ENCODE measurements at places on chromosomes 6 and 20.

DNA sequence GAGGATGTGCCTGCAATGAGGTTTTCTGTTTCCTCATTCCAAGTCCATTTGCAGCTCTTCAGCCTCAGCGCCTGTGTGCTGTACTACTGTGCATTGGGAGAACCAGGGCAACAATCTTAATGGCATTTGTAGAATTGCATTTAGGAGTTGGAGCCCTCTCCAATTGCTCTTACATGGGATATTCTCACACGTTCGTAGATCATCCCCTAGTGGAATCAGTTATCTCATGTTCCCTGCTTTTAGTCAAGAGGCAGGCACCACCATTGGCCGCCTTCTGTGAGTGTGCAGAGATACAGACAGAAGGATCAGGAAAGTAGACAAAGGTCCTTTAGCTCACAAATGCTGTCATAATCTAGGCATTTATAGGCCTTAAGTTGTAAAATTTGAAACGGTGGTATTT lies 84.2 kb upstream of the RGS17 start:
- DNase-seq = no peak

- no peak for DNase-seq
Measured at GRCh38 chr6:16982807-16983206, 119.0 kb upstream of the STMND1 start.

GRCh38 chr20:9458138-9458796 lies 56.1 kb upstream of the LAMP5 start:
- DNase-seq = no peak

GRCh38 chr6:129749749-129750120 lies 39.8 kb upstream of the ARHGAP18 start:
- DNase-seq = no peak

GRCh38 chr6:114390176-114390575 lies 47.4 kb upstream of the HS3ST5 start:
- DNase-seq = no peak

- no peak for DNase-seq
Measured at GRCh38 chr6:56555438-56555872, 87.2 kb downstream of the DST start.

- no peak for DNase-seq
Measured at GRCh38 chr6:157879873-157880254, 56.8 kb downstream of the SNX9 start.

DNA sequence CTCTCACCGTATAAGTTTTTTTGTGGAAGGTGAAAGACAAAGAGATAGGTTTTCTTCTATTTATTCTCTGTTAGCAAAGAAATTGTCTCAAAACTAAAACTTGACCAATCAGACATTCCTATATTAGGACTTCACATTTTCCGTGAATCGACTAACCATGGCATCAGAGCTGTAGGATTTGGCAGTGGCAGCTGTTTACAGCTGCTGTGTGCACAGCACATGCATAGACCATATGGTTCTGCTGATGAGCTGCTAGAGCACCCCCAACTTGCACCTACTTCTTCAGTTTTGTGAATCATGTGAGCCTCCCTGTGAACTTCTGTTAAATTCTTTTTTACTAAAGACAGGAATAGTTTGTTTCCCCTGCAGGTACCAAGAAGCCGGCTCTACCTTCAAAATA lies 157.9 kb downstream of the RFX6 start:
- DNase-seq = no peak

GRCh38 chr6:10410207-10411050 lies 4.4 kb downstream of the TFAP2A start:
- DNase-seq = no peak

DNA sequence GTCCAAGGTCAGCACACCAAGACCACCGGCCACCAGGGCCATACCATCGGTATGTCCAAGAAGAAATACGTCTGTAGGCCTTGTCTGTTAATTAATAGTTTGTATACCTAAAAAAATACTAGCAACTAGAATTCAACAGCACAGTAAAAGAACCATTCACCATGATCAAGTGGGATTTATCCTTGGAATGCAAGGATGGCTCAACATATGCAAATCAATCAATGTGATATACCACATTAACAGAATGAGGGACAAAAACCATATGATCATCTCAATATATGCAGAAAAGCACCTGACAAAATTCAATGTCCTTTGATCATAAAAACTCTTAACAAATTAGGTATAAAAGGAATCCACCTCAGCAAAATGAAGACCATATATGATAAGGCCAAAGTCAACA lies 24.4 kb downstream of the RPP40 start:
- no peak for DNase-seq

- no peak for DNase-seq
Measured at GRCh38 chr6:119148098-119148824, 69.8 kb upstream of the FAM184A start.

DNA sequence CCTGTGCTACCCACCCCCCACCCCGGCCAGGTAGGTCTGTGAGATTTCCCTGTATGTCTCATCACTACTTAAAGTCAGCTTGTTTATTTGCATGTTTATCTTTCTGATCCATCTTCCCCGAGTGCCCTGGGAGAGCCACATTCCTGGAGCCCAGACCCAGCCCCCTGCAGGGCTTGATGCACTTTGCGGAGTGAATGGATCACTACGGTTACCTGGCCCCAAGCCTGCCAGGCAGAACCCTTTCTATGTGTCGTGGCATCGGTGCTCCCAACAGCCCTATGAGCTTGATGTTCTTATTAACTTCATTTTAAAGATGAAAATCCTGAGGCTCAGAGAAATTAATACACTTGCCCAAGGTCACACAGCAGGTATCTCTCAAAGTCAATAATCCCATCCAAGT lies 13.6 kb upstream of the SLCO4A1 start:
- no peak for DNase-seq

DNA sequence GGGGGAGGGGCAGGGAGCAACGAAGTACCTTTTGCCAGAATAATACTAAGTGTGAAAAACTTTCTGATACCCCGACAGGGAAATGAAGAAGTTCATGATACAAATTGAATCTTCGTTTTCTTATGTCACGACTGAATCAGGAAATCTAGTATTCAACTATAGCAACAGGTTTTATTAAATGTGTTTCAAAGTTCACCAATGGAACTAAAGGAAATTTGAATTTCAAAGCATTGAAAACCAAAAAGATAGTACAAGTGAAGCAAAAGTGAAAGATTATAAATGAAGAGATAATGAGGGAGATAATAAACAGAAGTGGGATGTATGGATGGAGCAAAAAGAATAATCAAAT lies 333.2 kb downstream of the ADGRB3 start:
- no peak for DNase-seq

DNA sequence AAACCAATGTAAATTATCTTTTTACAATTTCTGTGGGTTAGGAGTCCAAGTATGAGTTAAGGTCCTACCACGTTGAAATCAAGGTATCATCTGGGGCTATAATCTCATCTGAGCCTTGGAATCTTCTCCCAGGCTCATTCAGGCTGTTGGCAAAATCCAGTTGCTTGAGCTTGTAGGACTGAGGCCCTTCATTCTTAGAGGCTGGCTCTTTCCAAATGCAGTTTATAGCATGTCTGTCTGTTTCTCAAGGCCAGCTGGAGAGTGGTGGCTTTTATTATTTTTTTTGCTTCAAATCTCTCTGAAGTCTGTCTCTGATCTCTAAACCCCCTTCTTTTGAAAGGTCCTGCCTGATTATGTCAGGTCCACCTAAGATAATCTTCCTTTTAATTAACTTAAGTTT lies 177.2 kb upstream of the ASCC3 start:
- no peak for DNase-seq

- no peak for DNase-seq
Measured at GRCh38 chr6:154453329-154453728, 57.2 kb downstream of the CNKSR3 start.

GRCh38 chr20:56766528-56766927 lies 137.4 kb downstream of the TFAP2C start:
- DNase-seq = no peak

- DNase-seq = no peak
Measured at GRCh38 chr20:57262784-57263609, 3.4 kb downstream of the BMP7 start.

DNA sequence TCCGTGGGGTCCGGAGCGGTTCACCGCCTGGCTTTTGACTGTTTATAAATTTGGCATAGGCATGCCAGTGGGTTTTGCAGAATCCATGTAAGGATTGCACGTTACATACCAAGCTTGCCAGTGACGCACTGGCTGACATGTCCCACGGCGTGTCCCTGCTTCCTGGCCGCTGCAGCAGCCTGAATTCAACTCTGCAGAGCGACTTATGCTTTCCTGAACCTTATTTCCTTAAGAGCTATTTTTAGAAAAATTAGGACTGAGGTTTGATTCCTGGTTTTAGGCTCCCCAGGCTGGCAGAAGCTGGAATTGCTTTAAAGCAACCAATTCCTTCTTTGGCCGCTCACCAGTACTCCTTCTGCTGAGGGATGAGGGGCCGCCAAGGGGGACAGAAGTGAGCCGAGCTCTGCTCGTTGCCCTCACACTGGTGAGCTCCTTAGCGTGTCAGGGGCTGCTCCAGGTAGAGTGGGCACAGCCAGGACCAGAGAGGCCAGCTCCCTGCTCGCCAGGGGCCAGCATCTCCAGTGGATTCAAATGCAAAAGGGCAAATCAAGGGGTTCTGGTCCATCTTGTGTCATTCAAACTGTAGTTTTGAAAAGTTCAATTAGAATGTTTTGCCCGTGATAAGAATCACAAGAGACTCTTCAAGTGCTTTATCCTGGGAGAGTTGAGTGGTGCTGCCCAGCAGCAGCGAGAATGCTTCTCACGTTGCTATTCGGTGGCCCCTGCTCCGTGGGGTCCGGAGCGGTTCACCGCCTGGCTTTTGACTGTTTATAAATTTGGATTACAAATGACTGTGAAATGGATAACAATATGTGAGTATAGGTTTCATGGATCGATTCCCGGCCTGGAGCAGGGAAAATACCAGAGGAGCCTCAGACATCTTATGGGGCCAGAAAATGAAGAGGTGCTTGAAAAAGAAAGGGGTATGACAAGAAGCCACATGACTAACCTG lies 17.5 kb upstream of the IRF4 start:
- no peak for DNase-seq

DNA sequence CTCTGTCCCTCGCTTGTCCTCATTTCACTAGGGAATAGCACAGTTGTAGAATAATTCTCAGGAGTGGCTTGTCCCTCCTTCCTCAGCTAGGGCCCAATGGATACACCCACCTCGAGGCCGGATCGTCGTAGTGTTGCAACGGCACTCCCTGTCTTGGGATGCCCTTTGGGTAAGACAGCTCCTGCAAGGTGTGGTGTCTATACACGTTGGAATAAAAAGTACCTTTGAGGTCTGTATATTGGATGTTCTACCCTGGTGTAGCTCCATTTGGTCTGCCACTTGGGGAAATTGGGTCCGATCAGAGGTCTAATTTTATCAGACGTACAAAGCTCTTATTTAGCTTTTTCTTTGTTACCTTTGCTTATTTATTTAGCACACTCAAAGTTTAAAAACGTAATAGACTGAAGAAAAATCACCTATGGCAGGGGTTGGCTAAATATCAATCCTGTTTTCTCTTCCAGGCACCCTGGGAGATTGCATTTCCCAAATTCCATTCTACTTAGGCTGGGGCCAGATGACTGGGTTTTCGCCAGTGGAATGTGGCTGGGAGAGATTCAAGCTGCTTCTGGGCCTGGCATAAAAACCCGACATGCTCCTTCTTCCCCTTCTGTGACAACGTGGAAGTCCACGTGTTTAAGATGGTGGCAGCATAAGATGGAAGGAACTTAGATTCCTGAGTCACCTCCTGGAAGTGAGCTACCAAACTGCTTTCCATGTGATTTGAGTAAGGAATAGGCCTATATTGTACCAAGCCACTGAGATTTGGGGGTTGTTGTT lies 82.3 kb upstream of the CD83 start:
- no peak for DNase-seq

DNA sequence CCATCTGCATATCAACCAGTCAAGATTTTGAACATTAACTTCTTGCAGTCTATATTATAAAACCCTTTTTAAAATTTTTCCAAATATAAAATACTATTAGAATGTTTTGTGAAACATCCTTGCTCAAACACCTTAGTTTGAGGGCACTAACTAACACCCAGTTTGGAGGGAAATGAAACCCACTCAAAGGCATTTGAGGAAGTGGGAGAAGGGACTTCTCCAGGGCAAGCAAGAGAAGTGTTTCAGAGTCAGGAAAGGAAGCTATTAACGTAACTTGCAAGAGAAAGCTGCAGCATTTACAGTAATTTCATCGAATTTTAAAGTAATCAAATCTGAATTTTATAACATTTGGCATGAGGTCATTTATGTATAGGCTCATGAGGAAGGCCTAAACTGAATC lies 21.3 kb downstream of the MTFR2 start:
- no peak for DNase-seq

- DNase-seq = no peak
Measured at GRCh38 chr20:54140927-54141566, 32.7 kb downstream of the CYP24A1 start.

GRCh38 chr20:49259799-49260198 lies 18.1 kb downstream of the ZNFX1 start:
- no peak for DNase-seq

DNA sequence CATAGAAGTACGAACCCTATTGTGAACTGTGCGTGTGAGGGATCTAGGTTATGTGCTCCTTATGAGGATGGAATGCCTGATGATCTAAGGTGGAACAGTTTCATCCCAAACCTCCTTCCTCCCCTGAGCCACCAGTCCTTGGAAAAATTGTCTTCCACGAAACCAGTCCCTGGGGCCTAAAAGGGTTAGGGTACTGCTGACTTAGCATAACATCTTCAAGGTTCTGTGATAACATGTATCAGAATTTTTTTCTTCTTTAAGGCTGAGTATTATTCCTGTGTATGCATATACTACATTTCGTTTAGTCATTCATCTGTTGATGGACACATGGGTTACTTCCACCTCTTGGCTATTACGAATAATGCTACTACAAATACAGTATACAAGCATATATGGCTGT lies 80.2 kb downstream of the TSHZ2 start:
- no peak for DNase-seq

GRCh38 chr6:108543175-108543940 lies 17.4 kb upstream of the FOXO3 start:
- no peak for DNase-seq

GRCh38 chr6:163672710-163673109 lies 258.2 kb downstream of the QKI start:
- DNase-seq = no peak

- DNase-seq = no peak
Measured at GRCh38 chr6:105374010-105374420, 28.9 kb downstream of the PREP start.
